ENCODE measurements at places on chromosomes 2 and 18.

DNA sequence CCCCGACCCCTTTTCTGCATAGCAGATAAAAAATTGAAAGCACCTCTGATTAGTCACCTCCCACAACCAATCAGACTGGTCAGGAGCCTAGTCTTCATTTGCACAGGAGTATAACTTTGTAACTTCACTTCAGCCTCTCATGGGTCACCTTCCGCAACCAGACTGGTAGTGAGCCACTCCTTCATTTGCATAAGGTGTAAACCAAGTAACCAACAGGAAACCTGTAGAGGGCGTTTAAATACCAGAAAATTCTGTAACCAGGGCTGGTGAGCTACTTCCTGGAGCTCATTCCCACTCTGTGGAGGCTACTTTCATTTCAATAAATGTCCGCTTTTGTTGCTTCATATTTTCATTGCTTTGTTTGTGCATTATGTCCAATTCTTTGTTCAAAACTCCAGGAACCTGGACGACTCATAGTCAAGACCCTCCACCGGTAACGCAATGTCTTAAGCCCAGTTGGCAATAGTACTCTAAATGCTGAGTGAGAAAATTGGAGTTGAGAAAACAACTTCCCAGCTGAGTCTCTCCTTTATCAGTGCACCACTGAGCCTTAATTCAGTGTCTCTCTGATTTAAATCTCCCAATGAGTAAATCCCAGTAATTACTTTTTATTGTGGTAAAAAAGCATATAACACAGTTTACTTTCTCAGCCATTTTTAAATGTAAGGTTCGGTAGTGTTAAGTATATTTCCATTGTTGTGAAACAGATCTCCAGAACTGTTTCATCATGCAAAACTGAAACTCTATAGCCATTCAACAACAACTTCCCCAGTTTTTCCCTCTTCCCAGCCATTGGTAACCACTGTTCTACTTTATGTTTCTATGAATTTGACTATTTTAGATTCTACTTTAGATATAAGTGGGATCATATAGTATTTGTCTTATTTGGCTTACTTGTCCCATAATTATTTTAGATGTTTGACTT, 392.7 kb upstream of the SLC8A1 start:
- no peak for DNase-seq

DNA sequence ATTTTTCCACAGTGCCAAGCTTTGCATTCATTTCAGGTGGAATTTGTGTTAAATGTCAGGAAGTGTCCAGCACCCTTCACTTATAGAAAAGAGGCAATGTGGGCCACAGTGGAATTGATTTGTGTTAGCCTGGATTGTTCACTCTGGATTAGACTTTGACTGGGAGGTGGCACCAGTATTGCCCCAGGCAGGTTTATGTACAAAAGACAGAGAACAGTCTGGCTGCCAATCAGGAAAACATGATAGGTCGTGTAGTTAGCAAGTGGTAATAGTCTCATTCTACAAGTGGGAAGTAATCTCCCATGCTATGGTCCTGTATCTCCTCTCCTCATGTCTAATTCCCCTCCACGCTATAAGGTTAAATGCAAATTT, 45.6 kb downstream of the RAB27B start:
- DNase-seq = no peak

- DNase-seq = no peak
These were observed 58.7 kb downstream of the PAX3 start for GRCh38 chr2:222239945-222240675.

DNA sequence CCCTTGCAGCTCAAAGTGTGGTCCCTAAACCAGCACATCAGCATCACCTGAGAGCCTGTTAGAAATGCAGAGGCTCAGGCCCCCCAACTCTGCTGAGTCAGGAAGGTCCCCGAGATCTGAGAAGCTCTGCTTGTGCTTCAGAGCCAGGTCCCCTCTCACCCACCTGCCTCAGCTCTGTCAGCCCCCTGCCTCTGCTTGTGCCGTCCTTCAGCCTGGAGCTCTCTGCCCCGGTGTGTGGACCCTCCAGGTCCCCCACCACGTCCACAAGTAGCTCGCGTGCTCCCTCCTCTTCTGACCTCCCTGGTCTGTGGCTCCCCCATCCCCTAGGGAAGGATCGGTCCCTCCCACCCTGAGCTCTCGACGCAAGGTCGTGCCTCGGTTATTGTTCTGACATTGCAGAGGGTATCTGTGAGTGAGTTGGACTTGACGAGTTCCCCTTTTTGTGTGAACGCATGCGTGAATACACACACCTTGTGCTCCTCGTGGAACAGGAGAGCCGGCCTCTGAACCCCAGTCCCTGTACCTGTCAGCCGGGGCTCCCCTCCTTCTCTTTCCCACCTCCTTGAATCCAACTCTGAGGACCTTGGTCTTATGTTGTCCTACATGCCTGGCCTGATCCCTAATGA, 75.5 kb upstream of the TAF1B start:
- no peak for DNase-seq

DNA sequence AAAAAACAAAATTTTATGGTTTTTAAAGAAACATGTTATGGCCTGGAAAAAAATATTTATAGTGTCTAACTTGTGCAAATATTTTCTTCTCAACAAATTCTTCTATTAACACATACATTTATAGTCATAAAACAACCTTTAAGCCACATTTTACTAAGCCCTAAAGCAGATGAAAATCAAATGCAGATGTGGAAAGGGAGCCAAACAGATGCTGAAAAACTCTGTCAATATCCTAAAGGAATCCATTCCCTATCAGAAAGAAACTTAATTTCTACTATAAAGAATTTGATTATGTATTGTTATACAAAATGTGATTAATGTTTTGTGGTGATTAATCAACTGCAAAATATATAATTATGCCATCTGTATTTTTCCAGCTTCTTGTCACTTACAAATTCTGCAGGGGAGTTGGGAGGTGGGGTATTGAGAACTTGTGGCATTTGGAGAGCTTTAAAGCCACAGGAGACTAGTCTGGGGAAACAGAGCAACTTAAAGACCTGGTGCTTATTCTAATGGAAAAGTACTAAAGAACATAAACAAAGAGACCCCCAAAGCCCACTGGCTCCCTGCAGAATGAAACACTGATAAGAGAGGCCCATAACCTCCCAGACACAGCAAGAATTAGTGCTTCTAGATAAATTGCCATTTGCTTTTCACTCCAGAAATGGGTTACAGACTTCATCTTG, 1721.0 kb upstream of the PIK3C3 start:
- no peak for DNase-seq

- DNase-seq = no peak
These were observed 36.8 kb upstream of the FAM124B start for GRCh38 chr2:224438726-224439125.

GRCh38 chr2:14398641-14399040, 233.9 kb upstream of the LRATD1 start:
- DNase-seq = no peak

- peak; percentile 88 for DNase-seq
These were observed at the start of gene METTL21A for GRCh38 chr2:207625014-207625907. Gene METTL21A, minus strand, starts transcription at chr2:207625394. Its CDS starts 1,019 bp downstream, at chr2:207624375.

GRCh38 chr18:3508576-3509549, 58.9 kb downstream of the TGIF1 start:
- DNase-seq = no peak

DNA sequence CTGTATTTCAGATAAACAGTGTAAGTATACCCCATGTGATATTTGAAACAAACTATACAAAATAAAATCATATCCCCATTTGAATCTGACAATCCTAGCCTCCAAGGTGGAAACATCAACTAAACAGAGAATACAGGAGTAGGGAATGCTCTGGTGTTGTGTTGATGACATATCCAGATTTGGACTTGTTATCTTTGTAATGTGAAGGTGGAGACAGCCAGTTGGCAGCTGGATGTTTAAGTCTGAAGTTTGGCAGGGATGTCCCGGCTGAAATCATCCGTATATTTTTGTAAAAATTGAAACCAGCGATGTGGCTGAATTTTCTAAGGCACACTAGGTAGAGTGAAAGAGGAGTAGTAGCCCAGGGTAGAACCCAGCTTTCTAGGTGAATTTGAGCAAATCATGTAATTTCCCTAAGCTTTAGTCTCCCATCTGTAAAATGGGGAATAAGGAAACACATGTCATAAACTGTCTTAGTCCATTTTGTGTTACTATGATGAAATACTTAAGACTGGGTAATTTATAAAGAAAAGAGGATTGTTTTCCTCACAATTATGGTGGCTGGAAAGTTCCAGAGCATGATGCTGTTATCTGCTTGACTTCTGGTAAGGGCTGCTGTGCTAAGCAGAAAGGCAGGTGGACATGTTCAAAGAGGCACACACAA, 246.6 kb upstream of the APCDD1 start:
- no peak for DNase-seq

GRCh38 chr2:143742581-143742980, 613.4 kb downstream of the ARHGAP15 start:
- DNase-seq = no peak

GRCh38 chr2:240295256-240296103, 140.0 kb upstream of the GPC1 start:
- no peak for DNase-seq

GRCh38 chr2:222074674-222075073, 224.1 kb downstream of the PAX3 start:
- DNase-seq = no peak

- DNase-seq = no peak
These were observed 479.7 kb downstream of the TXNL1 start for GRCh38 chr18:56158676-56159075.

DNA sequence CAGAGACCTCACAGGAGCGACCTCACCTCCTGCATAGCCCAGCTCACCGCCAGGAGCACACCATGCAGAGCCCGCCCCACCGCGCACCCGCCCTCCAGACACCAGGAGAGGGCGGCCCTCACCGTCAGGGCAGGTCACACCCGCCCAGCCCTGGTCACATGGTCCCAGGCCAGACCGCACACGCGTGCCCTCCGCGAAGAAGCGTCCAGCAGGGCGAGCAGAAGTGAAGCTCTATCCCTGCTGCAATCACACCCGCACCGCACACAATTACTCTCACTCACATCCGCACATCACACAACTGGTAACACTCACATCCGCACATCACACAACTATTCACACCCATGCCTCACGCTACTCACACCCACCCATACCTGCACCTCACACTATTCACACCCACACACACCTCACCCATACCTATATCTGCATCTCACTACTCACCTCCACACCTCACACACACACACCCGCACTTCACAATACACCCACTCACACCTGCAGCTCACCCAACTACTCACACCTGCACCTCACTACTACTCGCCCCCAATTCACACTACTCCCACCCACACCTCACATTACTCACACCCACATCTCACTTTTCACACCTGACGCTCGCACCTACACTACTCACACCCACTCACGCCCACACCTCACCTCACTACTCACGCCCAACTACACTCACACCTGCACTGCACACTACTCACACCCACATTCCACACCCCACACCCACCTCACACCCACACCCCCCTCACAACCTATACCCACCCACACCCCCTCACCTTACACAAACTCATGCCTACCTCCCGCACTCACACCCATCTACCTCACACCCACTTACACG, 242.0 kb downstream of the HDAC4 start:
- no peak for DNase-seq

DNA sequence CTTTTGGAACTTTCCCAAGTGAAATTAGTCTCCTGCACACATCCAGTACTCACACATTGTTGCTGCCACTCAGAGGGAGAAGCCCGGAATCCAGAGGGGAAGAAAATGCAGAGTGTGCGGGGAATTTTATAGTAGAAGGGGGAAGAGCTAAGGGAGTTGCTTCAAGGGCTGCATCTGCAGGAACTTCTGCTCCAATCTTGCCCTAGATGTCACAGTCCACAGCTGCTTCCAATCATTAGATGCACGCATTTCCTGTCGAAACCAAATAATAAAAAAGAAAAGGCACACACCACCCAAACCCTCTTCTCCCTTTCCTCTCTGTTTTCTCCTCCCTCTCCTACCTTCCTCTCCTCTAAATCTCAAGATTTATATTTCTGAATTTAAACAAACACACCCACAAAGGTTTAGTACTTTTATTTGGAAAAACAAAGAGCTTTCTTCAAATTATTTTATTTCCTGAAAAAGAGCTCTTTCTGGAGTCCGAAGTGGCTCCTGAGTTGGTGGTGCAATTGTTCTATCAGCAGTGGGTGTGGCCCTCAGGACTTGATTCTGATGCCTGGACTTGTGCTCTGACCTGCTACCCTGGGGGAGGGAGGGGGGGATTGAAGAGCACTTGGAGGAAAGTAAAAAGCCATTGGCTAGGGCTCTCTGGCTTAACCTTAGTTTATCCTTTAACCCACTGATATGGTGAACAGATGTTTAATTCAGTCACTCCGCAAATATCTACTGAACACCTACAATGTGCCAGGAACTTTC, 72.0 kb downstream of the KCNE4 start:
- no peak for DNase-seq

GRCh38 chr2:47283659-47284058, 119.3 kb upstream of the MSH2 start:
- DNase-seq = no peak

DNA sequence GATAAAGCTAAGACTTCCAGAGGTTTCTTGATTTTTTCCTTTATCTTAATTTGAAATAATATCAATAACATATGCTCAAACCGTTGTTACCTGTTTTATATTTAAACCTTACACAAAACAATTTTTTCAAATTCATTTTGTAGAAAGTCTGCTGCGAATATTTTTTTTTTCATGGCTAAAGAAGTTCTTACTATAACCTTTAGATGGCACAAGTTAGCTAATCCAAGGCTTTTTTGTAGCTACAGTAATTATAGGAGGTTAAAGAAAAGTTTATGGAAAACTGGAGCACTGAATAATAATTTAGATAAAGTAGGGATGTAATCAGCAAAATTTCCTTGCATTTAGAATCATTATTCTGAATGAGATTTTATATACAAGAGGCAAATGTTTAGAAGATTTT, 78.0 kb upstream of the PNPT1 start:
- DNase-seq = no peak

DNA sequence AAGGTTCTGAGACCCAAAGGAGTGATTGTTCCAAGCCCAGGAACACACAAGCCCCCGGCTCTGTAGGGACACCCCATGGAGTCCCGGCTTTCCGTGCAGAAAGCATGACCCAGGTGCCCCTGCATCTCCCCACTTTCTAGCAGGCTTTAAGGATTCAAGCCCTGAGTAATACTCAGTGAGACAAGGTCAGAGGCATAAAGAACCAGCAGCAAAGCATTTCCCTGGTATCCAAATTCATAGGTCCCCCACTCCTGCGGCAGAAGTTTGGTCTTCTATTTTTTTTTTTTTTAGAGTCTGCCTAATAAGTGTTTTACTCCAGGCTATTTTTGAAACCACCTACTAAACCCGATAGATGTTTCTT, 16.3 kb downstream of the TSHZ1 start:
- DNase-seq = no peak
